ENCODE measurements at places on chromosomes 3 and 15. TPM values are rescaled to one million over a fixed set of nuclear protein-coding genes. Genes with fewer than 3 reads are reported as not detected.

Gene TAGLN3
- total RNA-seq = 0.89 TPM

DNA sequence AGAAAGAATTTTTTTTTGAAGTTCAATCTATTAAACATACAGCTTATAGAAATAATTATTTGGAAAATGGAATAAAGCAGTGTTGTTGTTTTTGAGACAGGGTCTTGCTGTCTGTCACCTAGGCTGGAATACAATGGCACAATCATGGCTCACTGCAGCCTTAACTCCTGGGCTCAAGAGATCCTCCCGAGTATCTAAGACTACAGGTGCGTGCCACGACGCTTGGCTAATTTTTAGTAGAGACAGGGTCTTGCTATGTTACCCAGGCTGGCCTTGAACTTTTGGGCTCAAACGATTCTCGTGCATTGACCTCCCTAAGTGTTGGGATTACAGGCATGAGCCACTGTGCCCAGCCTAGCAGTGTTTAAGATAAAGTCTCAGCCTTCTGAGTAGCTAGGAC lies 8.8 kb downstream of the BNIP2 start:
- DNase-seq = no peak

- DNase-seq = no peak
Measured at GRCh38 chr3:143979813-143980212, 8.2 kb downstream of the DIPK2A start.

DNA sequence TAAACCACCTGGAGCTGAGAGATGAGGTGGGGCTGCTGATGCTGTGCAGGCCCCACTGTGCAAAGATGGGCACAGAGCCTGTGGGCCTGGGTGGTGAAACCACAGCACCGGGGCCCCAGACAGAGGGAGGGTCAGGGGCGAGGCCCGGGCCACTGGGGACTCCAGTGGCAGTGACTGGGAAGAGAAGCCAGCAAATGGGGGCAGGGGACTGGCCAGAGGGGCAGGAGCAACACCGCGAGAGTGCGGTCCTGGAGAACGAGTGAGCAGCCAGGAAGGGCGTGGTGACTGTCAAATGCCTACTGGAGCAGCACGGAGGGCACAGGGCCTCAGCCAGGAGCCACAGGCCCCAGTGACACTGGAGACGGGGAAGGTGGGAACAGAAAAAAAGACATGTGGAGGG lies 39.8 kb downstream of the HCN4 start:
- DNase-seq = no peak

DNA sequence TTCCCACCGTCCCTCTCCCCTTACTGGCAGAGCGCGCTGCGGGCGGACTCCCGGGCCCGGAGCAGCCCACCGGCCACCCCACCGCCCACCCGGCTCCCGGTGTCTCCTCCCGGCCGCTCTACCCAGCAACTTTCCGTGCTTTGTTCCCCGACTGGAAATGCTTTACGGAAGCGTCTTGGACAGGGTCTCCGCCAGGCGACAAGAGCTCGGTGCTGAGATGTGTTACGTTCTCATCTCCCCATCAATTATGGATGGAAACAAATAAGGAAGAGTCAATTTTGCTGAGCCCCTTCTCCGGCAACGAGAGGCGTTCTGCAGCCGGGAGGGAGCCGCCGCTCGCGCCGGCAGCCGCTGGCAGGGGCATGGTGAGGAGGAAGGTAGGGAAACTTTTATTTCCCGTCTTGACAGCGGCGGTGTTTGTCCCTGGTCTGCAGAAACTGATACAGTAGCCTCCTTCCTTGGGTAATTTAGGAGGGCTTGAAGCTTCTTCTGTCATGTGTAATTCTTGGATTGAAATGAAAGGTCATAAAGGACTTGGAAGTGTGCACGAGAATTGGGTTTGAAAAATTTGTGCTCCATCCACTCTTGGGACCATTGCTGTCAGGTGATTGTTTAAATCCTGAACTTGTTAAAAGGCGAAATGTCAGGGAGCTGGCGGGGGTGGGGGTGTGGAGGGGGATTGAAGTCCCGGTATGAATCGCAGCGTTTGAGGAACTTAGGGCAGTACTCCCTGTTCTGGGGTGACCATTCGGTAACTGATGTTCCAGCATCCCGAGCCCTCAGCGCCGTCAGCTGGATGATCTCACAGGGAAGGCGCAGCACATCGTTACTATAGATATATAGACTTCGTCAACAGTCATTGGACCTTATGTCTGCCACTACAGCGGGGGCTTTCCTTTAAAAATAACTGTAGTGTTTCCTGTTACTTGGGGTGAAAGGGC lies 1.5 kb downstream of the SEMA6D start:
- DNase-seq = no peak

Measured in activated CD8-positive, alpha-beta T cell treated with anti-CD3 and anti-CD28 coated beads for 36 hours (primary cell).